ENCODE measurements at places on chromosomes 16 and 17.
A peak's percentile ranks its signal among the peaks of the same experiment; 100 is the strongest.

- H3K4me3 ChIP-seq: no peak overlapping the region
- H3K36me3 ChIP-seq: peaks cover 49% of the 10 kb centered on the region
- no peak for DNase-seq
- H3K27ac ChIP-seq: no peak overlapping the region
- no peaks in the 10 kb centered on the region for H3K27me3 ChIP-seq
- no peaks in the 10 kb centered on the region for H3K4me1 ChIP-seq
These were observed 47.2 kb upstream of the CLEC18A start for GRCh38 chr16:69903865-69904415.

- DNase-seq: no peak
- H3K27me3 ChIP-seq: peaks cover 81% of the 10 kb centered on the region
These were observed 2.0 kb downstream of the GNAO1 start for GRCh38 chr16:56192986-56193945.

DNA sequence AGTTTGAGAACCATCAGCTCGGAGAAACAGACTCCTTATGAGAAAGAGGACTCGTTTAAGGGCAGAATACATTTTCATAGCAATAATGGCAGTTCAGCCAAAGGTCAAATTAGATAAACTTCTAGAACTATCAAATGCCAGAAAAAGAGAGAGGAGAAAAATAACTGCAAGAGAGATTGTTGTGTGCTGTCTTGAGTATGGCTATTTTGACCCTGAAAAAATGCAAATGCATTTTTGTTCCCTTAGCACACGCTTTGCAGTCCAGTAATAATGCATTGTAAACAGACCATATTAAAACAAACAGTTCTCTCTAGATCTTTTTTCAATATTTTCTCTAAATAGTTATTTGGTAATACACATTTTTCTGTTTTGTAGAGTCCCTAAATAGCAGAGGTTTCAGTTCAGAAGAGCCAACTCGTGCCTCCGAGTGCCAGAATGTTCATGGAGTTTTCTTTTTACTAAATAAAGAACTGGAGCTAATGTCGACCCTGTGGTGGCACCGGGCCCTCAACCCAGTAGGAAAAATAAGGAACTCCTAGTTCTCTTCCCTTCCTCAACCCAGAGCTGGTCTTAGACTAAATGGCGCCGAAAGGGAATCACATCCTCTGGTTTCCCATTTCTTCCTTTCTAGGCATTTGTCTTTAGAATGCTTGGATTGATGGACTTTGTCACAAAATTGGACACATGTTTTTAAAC, 298.0 kb downstream of the MAP2K4 start:
- no peak overlapping the region for H3K27ac ChIP-seq
- no peak overlapping the region for H3K4me3 ChIP-seq
- no peaks in the 10 kb centered on the region for H3K4me1 ChIP-seq
- no peaks in the 10 kb centered on the region for H3K27me3 ChIP-seq

DNA sequence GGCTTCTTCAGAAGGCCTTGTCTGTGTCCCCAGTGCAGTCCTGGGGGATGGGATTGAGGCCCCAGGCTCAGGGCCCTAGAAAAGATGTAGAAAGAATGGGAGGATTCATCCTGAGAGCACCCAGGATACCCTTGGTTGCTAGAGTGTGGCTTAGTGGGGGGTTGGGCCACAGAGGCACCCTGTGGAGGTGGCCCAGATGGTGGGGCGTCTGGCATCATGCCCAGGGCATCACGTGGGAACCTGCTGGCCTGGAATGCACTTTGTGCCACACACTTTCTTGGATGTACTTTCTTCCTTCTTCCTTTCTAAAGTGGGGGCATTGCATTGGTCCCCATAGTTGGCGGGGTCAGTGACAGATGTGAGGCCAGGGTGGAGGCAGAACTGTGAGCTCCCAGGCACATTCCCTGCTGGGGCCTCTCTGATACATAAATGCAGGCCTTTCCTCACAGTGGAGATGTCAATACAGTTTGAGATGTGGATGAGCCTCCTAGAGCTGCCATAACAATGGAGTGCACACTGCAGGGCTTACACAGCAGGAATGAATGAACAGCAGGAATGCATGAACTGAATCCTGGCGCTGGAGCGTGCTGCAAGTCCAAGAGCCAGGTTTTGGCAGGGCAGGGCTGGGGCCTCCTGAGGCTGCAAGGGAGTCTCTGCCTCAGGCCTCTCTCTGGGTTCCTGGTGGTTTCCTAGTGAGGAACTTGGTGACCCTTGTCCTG, 43.3 kb downstream of the MGAT5B start:
- no peaks in the 10 kb centered on the region for H3K36me3 ChIP-seq
- DNase-seq: no peak
- H3K4me3 ChIP-seq: no peak overlapping the region
- H3K27ac ChIP-seq: no peak overlapping the region

DNA sequence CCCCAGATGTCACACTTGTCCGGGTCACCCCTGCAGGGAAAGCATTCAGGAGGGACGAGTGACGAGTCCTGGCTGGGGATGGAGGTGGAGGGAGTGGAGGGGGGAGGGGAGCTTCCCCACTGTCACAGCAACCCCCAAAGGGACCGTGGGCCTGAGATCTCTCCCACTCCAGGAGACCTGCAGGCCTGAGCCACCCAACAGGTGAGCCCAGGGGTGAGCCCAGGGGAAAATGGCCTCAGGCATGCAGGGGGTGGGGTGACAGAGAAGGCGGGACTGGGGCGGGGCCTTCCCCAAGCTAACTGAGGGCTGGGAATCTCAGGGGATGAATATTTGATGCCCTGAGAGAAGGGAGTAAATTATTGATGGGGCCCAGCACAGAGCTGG, 2.4 kb downstream of the USH1G start:
- no peak for DNase-seq
- H3K27ac ChIP-seq: no peak overlapping the region
- H3K36me3 ChIP-seq: no peaks in the 10 kb centered on the region
- peaks cover 74% of the 10 kb centered on the region for H3K27me3 ChIP-seq

- peak; percentile 49 for DNase-seq
- H3K4me1 ChIP-seq: peaks cover 22% of the 10 kb centered on the region
- H3K4me3 ChIP-seq: no peak overlapping the region
- peaks cover 50% of the 10 kb centered on the region for H3K36me3 ChIP-seq
- no peak overlapping the region for H3K27ac ChIP-seq
These were observed 142.2 kb downstream of the RAB11FIP4 start for GRCh38 chr17:31533546-31534155.

DNA sequence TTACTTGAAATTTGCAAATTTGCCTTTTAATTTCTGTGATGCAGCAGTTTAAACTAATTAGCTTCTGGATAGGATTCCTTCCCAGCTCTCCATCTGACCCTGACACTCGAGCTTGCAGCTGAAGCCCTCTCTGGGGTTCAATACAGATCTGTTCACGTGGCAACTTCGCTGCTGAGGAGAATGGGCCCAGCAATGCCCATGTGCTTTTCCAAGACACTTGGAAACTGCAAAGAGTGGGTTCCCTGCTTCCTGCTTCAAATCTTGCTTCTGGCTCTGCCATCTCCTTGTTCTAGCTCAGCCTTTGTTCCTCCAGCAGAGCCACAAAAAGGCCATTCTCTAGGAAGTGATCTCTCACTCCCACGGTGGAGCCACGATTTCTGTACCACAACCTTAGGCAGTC, 50.0 kb upstream of the IRX6 start:
- H3K36me3 ChIP-seq: no peaks in the 10 kb centered on the region
- no peak for DNase-seq
- no peaks in the 10 kb centered on the region for H3K4me1 ChIP-seq
- no peak overlapping the region for H3K27ac ChIP-seq

- peaks cover 24% of the 10 kb centered on the region for H3K4me1 ChIP-seq
- no peak overlapping the region for H3K4me3 ChIP-seq
- no peak for DNase-seq
- H3K27ac ChIP-seq: no peak overlapping the region
- H3K27me3 ChIP-seq: no peaks in the 10 kb centered on the region
These were observed 4.4 kb upstream of the EIF4A3 start for GRCh38 chr17:80151333-80151732.

GRCh38 chr17:2343421-2343820, 6.1 kb downstream of the SGSM2 start:
- peak overlapping the region; percentile 70 for H3K27ac ChIP-seq
- peaks cover 24% of the 10 kb centered on the region for H3K4me1 ChIP-seq

GRCh38 chr17:78659546-78659945, 82.3 kb upstream of the DNAH17 start:
- no peaks in the 10 kb centered on the region for H3K4me1 ChIP-seq
- H3K27ac ChIP-seq: peak overlapping the region; percentile 1
- DNase-seq: no peak
- H3K36me3 ChIP-seq: no peaks in the 10 kb centered on the region

GRCh38 chr17:45368651-45369050, 51.8 kb upstream of the MAP3K14 start:
- H3K36me3 ChIP-seq: no peaks in the 10 kb centered on the region
- H3K27me3 ChIP-seq: peaks cover 10% of the 10 kb centered on the region
- DNase-seq: no peak
- H3K4me3 ChIP-seq: no peak overlapping the region
- H3K4me1 ChIP-seq: peaks cover 18% of the 10 kb centered on the region
- no peak overlapping the region for H3K27ac ChIP-seq

DNA sequence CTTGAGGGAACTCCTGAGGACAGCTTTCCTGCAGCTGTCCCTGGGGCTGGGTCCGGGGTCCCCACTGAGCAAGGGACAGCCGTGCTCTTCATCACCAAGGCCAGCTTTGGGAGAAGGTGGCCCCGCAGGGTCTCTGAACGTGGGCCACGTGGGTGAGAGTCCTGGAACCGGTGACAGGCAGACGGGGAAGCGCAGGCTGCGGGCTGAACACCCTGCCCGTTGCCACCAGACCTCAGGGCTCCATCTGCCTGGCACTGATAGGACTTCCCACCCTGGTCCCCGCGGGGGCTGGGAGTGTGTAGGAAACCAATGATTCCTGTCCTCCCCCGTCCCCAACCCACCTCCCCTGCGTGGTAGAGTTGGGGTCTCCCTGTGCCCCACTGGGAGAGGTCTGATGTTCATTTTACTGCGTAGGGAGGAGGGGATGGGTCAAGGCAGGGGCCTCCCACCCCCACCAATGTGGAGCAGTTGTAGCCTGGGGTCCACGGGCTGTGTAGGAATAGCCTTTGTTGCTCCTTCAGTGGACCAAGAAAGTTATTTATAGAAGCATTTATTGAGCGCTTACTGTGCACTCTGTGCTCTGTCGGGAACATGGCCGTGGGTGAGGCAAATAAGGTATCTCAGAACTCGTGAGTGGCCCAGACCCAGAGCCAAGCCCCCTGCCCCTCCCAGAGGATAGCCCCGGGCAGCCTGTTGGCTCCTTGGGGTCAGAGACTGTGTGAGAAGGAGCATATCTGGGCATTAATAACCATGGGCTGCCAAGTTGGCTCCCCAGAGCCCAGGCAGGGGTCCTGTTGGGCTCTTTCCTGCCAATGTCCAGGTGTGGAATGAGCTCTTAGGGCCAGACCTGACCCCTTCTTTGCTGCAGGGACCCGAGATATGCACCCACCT, 1.3 kb downstream of the ADGRG1 start:
- no peak overlapping the region for H3K27ac ChIP-seq
- H3K4me1 ChIP-seq: peaks cover 15% of the 10 kb centered on the region
- DNase-seq: no peak
- no peaks in the 10 kb centered on the region for H3K36me3 ChIP-seq
- H3K27me3 ChIP-seq: peaks cover 32% of the 10 kb centered on the region

DNA sequence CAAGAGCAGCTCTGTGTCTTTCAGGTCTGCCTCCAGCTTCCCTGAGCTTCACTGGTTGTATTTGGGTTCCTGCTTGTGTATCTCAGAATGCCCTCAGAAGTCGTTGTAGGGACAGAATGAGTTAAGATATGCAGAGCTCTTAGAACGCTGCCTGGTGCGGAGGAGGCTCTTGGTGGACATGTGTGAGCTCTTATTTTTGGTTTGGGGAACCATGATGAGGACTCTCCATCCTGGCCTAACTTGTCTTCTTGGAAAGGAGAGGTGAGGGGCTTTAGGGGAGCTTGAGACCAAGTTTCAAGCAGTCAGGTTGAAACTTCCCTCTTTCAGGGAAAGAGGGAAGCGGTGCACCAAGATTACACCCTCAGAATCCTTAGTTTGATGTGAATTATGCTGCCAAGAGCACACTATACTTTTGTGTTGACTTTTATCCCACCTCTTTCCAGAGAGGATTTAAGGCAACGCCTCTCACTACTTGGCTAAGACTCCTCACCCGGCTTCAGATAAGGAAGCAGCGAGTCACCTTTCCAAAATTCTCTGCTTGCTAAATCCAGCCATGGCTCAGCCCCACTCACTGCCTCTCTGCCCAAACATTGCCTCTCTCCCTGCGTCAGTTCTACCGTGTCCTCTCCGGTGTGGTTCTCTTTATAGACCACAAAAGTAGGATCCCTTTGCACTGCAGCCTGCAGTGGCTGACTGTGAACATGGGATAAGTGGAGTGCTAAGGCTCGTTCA, 12.7 kb downstream of the CDK5RAP3 start:
- H3K27me3 ChIP-seq: no peaks in the 10 kb centered on the region
- no peaks in the 10 kb centered on the region for H3K4me1 ChIP-seq
- no peak overlapping the region for H3K27ac ChIP-seq
- H3K36me3 ChIP-seq: peaks cover 66% of the 10 kb centered on the region

GRCh38 chr16:783404-784161, 4.6 kb downstream of the RPUSD1 start:
- H3K4me3 ChIP-seq: no peak overlapping the region
- H3K27ac ChIP-seq: no peak overlapping the region
- DNase-seq: no peak
- H3K4me1 ChIP-seq: peaks cover 11% of the 10 kb centered on the region

DNA sequence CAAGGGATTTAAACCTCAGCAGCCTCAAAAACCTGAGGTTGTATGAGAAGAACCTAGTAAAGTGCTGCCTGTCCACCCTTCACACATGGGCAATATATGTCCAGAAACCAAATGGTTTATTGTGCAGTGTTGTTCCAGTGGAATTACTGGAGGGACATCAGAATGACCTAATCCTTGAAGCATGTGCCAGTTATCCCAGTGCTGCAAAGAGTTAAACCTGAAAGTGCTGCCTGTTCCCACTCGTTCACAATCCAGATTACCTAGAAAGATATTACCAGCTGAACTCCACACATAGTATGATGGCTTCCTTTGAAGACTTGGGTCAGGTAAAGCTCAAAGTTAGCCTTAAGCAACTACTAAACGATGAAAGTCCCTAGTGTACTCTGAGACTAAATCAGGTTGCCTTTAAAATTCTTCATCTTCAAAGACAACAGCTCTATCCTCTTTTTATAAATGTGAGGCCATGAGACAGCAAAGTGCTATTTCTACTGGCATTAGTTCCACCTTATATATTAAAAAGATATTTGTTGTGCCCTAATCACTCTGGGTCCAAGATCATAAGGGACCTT, 133.1 kb downstream of the SNX11 start:
- peaks cover 12% of the 10 kb centered on the region for H3K36me3 ChIP-seq
- peak overlapping the region; percentile 68 for H3K27ac ChIP-seq
- no peak for DNase-seq

DNA sequence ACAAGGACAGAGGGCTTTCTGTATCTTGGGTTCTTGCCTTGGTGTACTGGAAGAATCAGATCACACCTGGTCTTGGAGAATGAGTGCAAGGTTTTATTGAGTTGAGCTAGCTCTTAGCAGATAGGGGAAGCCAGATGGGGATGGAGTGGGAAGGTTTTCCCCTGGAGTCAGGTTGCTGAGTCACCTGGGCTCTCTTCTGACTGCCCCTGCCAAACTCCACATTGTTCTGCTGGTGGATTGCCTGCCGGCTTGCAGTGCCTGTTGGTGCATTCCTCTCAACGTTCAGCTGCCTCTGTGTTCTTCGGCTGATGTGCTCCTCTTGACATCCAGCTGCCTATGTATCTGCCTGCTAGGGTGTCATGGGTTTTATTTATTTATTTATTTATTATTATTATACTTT, 1431.1 kb downstream of the CDH8 start:
- no peaks in the 10 kb centered on the region for H3K4me1 ChIP-seq
- H3K4me3 ChIP-seq: no peak overlapping the region
- no peak for DNase-seq
- H3K27ac ChIP-seq: no peak overlapping the region

- DNase-seq: peak; percentile 63
- no peaks in the 10 kb centered on the region for H3K27me3 ChIP-seq
- peaks cover 54% of the 10 kb centered on the region for H3K4me1 ChIP-seq
These were observed at the start of gene SLFN12 for GRCh38 chr17:35432176-35433074. TSS of gene SLFN12 (minus strand) at chr17:35432500. CDS start at chr17:35423028, 9,472 bp downstream.

Measured in activated T-cell treated with anti-CD3 and anti-CD28 coated beads, Interleukin-2, amount 50 U/mL, for 24 hours (primary cell).